ENCODE measurements at places on chromosomes 2 and 18.

GRCh38 chr2:214577769-214578168 is 166.9 kb downstream of the VWC2L start:
- DNase-seq = no peak

DNA sequence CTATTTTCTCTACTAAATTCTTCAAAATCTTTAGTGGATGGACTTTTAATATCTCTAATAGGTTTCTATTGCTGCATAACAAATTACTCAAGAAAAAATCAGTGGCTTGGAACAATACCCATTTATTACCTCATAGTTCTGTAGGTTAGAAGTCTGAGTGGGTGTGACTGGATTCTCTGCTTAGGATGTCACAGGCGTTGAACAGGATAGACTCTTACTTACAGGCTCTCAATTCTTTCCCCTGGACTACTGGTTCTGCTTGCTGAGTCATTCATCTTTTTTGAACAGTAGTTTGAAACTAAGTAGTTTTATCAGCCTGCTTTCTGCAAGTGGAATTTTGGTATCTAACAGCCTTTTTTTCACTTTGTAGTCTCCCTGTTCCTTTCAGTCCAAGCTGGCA is 265.4 kb downstream of the ZNF385B start:
- no peak for DNase-seq

- no peak for DNase-seq
Measured at GRCh38 chr2:241810307-241811200, 1.6 kb downstream of the NEU4 start.

- DNase-seq = no peak
Measured at GRCh38 chr2:54318821-54319220, 62.8 kb upstream of the TSPYL6 start.

- DNase-seq = no peak
Measured at GRCh38 chr2:129766374-129766993, 213.0 kb upstream of the RAB6C start.

DNA sequence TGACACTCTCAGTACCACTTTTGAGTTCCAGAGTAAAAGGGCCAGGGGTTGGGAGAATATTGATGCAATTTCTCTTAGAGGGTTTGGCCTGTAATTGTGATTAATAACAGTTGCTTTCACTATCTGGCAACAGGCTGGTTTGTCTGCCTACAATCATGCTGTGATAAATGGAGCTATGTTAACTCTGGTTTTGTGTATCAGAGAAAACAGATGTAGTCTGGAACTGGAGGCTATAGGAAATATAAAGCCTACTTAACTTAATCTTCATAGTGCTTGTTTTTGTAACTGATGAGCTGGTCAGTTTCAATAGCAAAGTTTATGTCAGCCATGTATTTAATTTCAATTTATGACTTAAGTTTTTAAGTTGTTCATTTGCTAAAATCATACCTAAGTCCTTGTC is 138.0 kb downstream of the AGPS start:
- no peak for DNase-seq

- DNase-seq = no peak
Measured at GRCh38 chr2:114864901-114865300, 422.5 kb downstream of the DPP10 start.

- no peak for DNase-seq
Measured at GRCh38 chr2:239457586-239458445, 57.0 kb upstream of the HDAC4 start.

DNA sequence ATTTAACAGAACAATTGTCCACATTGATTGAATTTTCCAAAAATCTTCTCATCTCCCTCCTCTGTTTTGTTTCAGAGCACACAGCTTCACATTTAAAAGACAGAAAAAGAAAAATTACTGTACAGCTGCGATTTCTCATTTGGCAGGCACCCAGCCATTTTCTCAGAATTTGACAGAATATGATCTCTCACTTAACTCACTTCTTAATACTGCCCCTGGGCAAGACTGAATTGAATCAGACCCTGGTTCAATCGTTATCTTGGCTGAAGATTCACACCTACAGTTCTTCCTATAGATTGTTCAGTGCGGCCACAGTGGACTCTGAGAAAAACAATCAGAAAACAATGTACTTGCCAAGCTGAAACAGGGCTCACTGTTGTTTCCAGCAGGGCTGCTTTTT is 90.2 kb upstream of the LHCGR start:
- DNase-seq = no peak

- no peak for DNase-seq
Measured at GRCh38 chr2:152437276-152438108, 102.5 kb downstream of the FMNL2 start.

DNA sequence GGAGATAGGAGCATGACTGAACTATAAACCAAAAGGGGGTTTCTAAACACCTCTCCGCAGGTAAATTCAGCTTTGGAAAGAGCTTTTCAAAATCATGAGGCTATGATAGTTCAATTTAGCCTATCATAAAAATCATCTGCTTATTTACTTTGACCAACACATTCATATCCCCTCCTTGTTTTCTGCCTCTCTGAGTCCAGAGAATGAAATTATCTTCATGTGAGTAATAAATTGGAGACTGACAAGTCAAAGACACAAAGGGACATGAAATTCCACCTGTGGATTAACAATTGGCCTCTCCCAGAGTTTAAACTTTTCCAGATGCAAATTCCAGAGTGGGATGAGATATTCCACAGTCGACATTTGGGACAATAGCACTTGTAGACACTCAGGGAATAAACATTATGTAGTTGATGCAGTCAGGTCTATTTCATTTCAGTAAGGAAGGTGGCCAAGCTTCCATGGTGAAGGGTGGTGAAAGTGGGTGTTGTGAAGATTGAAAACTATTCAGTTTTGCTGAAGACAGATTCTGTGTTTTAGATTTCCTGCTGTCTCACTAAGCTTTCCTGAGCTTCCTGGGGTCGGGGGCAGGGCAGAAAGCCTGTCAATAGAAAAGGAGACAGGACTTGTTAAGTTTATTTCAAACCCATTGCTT is 84.7 kb downstream of the CDC42EP3 start:
- DNase-seq = no peak

- no peak for DNase-seq
Measured at GRCh38 chr2:10712185-10712809, 9.1 kb upstream of the ATP6V1C2 start.

DNA sequence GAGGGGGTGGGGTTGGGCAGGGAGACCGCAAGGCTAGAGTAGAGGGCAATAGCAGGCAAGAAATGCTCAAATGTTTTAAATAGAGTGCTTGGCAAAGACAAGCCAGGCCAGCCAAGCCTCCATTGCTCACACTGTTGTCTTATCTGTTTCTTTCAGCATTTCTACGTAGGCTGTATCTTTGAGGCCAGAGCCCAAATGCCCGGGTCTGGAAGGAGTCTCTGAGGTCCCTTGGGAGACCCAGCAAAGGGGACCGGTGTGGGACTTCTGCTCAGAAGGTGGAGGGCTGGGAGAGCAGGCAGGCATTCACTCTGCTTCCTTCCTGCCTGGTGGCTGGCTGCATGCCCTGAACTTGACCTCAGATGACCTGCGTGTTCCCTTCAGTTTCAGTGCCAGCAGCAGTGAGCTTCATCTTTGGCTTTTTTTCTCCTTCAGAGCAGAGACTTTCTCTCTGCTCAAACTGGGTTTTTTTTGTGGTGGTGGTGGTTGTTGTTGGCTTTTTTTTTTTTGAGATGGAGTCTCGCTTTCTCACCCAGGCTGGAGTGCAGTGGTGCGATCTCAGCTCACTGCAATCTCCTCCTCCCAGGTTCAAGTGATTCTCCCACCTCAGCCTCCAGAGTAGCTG is 13.7 kb upstream of the TET3 start:
- no peak for DNase-seq

DNA sequence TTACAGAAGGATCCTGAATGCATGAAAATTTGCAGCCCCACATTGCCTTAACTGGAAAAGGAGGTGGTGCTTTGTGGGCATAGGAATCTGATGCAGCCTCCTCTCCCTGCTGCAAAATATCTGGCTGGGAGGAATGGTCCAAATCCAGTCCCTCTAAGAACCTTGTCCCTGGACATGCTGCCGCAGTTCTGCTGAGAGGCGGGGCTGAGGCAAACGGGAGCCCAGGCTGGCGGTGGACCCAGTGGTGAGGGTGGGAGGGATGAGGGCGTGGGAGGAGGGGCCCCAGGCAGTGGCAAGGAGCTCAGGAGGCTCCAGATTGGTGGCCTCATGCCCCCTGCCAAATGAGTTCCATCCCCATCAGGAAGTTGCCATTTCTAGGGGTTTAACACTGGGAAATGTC is 36.2 kb downstream of the ZAP70 start:
- no peak for DNase-seq

- no peak for DNase-seq
Measured at GRCh38 chr2:71846669-71847291, 300.9 kb downstream of the CYP26B1 start.

DNA sequence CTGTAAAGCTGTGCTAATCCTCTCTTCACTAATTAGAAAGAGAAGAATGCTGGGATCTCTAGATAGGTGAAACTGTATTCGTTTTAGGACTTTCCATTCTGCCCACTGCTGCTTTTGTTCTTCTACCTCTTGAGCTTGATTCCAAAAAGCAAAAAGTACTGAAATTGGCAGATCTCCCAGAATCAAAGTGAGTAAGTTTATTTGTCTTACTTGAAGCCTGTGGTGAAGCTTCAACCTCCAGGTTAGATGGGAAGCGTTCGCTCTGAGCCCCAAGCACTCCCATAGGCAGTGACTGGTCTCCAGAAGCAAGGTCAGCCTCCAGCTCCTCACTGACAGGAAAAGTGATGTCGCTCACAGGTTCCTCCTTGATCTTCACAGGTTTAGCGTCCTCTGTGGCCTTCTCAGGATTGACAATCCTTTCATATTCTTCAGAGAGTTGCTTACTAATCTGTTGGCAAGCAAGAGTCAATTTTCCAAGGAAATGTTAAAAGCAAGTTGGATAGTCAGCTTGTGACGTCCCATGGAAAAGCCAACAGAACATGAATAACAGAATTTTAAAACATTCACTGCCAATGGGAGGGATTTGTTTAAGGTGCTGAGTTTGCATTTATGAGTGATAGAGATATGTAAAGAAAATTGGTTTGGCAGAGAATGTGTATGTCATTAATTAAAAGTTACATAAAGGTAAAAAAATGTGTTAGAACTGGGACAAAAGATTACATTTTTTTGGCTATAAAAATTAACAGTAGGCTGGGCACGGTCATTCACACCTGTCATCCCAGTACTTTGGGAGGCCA is 8.1 kb downstream of the SUPT7L start:
- no peak for DNase-seq

- no peak for DNase-seq
Measured at GRCh38 chr2:205617905-205618304, 64.4 kb upstream of the NRP2 start.

DNA sequence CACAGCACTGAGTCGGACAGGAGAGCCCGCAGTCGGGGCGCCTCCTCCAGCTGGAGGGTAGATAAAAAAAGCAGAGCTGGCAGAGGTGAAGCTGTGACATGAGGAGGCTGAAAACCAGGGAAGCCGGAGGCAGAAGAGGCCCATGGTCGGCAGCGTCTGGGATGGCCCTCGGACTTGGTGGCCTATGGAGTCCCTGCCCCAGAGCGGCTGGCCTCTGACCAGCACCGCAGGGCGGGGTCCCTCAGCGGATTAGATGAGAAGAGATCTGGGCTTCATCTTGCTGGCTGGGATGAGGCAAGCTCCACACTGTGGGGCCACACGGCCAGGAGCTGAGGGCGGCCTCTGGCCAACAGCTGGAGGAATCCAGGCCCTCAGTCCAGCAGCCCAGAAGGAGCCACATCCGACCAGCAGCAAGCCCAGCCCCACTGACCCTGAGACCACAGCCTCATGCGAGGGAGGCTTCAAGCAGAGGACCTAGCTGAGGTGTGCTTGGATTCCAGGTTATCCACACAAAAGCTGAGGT is 174.1 kb downstream of the EIPR1 start:
- DNase-seq = no peak

DNA sequence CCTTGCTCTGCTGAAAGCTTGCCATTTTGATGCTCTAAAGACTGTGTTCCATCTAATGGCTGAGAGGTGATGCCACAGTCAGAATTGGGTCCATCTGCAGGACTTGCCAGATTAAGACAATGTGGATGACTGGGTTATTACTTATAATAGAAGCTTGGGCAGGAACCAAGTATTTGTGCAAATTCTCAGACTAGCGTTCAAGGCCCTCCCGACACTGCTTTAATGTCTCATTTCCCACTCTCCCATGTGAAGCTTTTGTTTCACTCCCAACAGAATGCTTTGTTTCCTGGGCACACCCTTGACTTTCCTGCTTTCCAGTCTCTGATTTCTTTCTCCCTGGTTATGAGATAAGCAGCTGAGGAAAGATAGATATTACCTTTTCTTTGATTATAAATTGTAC is 215.8 kb downstream of the KCNS3 start:
- no peak for DNase-seq

GRCh38 chr18:5294113-5294456 is 1.4 kb downstream of the ZBTB14 start:
- DNase-seq = no peak

- no peak for DNase-seq
Measured at GRCh38 chr2:125874564-125874963, 781.4 kb upstream of the GYPC start.

GRCh38 chr2:184577056-184577455 is 21.3 kb upstream of the ZNF804A start:
- DNase-seq = no peak

DNA sequence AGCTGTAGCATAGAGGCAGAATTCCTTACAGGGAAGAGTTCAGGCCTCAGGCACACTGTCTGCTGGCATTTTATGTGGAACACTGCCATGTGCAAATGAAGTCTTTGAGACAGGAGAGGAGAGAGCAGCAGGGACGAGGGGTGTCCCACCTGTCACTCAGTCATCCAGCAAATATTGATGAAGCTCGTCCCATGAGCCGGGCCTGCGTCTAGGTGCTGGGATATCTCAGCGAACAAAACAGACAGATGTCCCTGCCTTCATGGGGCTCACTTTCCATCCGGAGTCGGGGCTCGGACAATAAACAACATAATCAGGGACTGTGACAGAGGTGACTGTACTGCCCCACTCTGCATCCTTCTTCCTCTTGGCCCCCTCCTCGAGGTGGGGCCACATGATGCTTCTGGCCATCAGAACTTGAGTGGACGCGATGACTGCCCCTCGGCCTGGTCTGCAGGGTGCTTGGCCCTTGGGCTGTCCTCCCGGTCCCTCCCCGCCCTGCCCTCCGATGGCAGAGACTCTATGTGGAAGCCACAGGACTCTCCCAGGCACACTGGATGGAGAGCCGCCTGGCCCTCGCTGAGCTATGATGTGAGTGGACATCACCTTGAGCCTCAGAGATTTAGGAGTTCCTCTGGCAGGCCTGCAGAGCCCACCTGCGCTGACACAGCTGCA is 78.8 kb downstream of the MBP start:
- no peak for DNase-seq

DNA sequence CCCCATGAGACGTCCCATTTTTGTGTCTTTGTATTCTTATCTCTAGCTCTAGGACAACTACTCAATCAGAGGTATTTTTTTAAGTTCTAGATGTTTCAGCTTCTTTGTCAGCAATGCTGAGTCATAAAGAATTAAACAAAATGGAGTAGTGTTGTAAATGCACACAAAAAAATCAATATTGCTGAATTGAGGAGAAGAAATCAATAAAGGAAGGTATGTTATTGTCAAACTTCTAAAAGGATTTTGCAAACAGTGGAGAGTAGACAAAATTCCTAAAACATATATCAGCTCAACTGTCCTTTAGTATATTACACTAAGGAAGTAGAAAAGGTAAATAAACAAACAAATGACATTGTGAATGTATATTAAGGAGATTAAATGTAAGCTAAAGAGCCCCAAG is 726.1 kb upstream of the NRXN1 start:
- DNase-seq = no peak

GRCh38 chr2:219430633-219431615 is 3.7 kb upstream of the SPEG start:
- peak; percentile 18 for DNase-seq

GRCh38 chr2:91477731-91478672 is 2786.5 kb downstream of the RPIA start:
- DNase-seq = no peak

GRCh38 chr2:145591109-145591809 is 1071.3 kb upstream of the ZEB2 start:
- no peak for DNase-seq
